ENCODE measurements at places on chromosomes 16 and 17.

GRCh38 chr16:25895380-25895779, 203.6 kb downstream of the HS3ST4 start:
- no peak for DNase-seq

- no peak for DNase-seq
Measured at GRCh38 chr17:74485841-74486240, 19.4 kb downstream of the CD300A start.

DNA sequence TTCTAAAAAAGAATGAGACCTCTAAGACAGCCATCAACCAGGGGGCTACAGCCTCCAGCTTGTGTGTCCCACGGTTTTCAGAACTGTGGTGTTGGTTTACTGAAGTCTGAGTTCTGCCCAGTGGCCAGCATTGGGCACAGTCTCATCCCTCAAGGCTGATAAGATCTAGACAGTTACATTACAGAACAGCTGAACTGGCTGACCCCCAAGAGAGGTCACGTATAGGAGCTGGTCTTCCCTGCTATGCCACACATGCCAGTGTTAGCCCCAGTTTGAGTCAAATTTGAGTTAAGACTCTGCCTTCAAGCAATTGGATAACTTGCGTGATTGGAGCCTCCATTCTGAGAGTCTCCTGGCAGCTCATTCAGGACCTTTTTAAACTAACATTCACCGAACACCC, 14.8 kb upstream of the NUP93 start:
- DNase-seq: no peak

DNA sequence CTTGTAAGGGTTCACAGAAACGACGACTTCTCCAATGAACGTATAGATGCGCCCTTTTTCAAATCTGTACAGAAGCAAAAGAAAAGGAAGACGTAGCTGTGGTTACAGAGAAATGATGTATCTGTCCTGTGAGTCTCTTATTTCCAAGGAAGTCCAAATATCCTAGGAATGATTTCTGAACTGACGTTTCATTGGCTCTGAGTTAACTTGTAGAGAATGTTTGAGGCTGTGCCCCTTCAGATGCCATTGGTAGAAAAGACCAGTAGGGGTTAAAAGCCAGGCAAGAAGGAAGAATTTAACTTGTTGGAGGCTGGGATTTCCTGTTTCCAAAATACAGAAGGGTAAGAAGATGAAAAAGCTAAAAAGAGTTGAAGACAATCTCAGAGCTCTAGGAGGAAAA, 96.2 kb downstream of the MYO1D start:
- no peak for DNase-seq

DNA sequence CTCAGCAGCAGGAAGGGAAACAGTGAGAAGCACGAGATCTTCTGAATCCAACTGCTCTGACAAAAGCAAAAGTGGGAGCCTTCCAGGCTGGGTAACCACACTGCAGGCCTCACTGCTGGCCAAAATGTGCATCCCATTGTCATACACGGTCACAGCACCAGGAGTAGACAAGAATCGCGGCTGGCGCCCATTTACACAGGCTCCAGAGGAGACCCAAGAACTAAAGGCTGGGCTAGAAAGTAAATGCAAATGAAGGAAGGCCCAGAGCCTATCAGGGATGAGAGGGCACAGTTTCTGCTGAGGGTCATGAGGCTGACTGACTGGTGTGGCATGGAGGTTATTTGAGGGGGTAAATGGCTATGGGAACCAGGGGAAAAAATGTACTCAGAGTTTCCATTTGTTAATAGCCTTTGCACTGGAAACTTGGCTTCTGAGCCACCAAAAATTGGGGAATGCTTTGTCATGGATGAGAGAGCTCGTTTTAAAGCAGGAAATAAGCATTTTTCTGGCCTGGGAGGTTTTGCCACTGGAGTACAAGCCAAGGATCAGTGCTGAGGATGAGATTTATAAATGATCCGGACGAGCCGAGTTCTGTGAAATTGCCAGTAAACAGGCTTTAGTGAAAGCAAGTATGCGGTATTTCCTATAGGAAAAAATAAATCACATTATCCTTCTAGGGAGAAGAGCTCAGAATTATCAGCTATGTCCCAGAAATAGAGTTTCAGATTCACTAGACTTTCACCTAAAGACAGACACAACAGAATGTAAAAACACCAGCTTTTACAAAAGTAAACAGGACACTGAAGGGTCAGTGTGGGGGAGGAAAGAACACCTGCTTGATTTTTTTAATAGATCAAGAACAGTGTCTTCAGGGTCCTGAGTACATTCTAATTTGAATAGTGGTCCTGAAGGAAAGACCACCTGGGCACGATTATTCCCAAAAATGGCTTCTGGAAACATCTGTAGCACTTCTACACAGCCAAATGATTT, 66.9 kb upstream of the GSG1L start:
- peak; percentile 23 for DNase-seq

DNA sequence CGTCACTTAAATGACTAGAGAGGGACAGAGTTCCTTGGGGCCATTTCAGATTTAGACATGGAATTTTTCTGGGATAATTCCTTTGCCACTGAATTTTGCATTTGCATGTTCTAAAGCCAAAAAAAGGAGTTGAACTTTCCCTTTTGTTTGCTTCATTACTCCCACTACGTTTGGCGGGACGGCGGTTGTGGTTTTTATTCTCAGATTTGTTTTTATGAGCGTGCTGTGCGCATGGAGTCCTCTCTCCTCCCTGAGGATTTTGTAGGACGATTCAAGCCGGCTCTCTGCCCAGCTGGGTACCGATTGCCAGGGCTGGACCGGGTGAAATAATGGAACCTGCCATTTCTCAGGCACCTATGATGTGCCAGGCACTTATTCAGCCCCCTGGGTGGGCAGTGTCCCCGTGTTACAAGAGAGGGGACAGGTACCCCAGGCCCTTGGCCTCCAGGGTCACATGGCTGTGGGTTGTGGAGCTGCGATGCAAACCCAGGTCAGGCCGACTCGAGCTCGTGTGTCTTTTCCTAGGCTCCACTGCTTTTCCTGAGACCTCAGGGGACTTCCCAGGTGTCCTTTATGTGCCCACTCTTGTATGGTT, 18.8 kb downstream of the CMIP start:
- DNase-seq: peak; percentile 48

DNA sequence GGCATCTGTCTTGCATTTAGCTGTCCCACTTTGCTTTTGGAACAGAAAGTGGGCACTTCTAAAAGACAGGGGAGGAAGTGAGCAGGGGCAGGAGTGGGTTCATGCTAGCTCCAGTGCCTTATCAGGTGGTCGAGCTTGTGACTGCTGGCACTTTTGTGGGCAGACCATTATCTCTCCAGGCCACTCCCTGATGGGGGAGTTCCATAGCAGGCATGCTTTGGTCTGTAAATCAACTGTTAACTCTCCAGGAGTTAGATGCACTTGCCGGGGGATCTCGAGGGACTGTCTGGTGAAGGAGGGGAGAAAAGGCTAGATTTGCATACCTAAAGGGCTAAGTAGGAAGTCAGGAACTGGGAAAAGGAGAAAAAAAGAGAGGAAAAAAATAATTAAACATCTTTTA, 9.3 kb upstream of the CARD14 start:
- no peak for DNase-seq

GRCh38 chr17:65495122-65496055, 66.1 kb downstream of the AXIN2 start:
- peak; percentile 33 for DNase-seq

- DNase-seq: no peak
Measured at GRCh38 chr17:66461343-66461995, 159.1 kb downstream of the PRKCA start.

DNA sequence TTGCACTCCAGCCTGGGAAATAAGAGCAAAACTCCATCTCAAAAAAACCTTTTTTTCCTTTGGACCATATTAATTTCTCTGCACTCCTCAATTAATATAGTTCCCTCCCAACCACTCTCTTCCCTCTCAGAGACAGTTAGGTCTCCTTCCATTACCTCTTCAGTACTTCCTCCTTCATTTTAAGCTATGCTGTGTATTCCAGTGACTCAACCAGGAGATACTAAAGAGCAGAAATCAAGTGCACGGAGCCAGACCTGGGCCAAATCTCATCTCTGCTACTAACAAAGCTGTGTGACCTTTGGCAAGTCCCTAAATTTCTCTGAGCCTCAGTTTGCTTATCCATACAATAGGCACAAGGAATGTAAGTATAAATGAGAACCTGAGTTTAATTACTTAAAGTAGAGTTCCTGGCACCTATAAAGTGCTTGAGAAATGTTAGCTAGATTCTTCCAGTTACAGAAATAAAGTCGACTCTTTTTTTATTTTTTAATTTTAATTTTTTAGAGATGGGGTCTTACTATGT, 8.5 kb downstream of the PECAM1 start:
- DNase-seq: no peak

DNA sequence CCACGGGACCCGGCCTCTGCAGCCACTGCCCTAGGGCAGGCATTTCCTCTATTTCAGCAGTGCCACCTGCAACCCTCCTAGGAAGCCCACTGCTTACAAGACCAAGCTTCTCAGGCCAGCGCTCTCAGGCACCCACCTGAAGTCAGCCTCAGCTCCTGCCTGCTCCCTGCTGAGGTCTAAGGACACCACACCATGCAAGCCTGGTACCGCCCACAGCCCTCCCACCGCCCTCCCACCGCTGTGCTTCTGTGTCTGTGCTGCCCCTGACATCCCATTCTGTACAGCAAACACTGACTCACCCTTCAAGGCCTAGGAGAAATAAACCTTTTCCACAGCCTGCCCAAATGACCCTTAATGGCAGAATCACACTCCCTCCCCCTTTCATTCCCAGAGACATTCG, 6.3 kb downstream of the CLUH start:
- DNase-seq: peak; percentile 78

GRCh38 chr16:30546115-30546514, 11.5 kb upstream of the ZNF747 start:
- no peak for DNase-seq

DNA sequence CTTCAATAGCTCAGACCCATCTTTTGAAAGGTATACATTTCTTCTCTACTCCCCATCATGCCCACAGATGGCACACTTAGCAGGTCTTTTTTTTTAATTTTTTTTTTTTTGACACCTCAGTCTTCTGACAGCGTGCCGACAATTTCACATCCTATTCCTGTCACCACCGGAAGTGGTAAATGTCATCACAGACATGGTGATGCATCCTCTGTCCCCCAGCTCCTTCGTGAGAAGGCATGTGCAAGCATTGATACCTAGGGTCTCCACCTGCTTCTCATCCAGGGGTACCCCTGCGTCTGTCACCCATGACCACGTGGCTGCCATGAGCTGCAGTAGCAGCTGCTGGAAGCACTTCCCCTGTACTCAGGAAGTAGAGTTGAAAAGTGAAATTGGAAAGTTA, 35.6 kb downstream of the ELAC2 start:
- no peak for DNase-seq

GRCh38 chr16:1674306-1674705, 3.8 kb upstream of the JPT2 start:
- DNase-seq: no peak

- no peak for DNase-seq
Measured at GRCh38 chr17:3685174-3685573, 10.8 kb downstream of the P2RX5 start.

- no peak for DNase-seq
Measured at GRCh38 chr17:8447799-8448198, 12.1 kb downstream of the NDEL1 start.

GRCh38 chr17:36683387-36683786, 82.0 kb downstream of the MRM1 start:
- DNase-seq: no peak

DNA sequence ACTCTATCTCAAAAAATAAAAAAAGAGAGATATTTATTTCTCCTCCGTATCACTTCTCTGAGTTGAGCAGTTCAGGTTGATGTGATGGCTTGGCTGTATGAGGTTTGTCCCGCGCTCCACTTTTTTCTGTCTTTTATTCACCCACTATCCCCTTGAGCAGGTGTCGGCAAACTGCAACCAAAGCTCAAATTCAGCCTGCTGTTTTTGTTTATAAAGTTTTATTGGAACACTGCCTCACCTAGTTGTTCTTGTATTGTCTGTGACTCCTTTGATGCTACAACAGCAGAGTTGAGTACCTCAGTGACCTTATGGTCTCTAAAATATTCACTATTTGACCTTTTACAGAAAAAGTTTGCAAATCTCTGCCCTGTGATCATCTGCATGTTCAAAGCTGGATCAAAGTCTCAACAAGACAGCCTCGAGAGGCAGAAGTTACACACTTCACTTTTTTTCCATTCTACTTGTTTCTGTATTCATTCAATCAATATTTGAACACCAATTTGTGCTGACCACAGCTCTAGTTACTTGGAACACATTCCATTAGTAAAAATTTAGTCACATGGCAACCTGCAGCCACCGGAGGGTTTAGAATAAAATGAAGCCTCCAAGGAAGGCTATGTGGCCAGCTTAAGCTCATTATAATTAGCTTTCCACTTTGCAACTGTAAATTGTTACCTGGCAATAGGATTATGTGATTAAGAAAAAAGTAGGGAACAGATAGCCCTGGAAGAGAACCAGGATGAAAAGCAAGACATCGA, 945.8 kb downstream of the KCNJ2 start:
- no peak for DNase-seq

GRCh38 chr16:3074860-3075522, 9.6 kb downstream of the IL32 start:
- no peak for DNase-seq

DNA sequence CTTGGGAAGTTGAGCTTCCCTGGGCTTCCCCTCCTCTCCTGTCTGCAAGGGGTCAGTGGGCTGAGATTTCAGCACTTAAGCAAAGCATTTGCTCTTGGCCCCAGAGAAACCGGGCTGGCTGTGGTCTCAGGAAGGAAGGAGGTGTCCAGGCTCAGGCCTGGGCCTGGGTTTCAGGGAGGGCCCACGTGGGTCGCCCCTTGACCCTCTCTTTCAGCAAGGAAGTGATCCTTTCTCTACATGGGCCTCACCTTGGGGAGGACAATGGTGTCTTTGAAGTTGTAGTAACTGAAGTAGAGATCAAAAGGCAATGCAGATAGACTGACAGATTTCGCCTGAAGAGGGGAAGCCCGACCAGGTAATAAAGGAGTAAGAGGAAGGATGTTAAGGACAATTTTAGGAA, 2.7 kb downstream of the NOD2 start:
- no peak for DNase-seq

DNA sequence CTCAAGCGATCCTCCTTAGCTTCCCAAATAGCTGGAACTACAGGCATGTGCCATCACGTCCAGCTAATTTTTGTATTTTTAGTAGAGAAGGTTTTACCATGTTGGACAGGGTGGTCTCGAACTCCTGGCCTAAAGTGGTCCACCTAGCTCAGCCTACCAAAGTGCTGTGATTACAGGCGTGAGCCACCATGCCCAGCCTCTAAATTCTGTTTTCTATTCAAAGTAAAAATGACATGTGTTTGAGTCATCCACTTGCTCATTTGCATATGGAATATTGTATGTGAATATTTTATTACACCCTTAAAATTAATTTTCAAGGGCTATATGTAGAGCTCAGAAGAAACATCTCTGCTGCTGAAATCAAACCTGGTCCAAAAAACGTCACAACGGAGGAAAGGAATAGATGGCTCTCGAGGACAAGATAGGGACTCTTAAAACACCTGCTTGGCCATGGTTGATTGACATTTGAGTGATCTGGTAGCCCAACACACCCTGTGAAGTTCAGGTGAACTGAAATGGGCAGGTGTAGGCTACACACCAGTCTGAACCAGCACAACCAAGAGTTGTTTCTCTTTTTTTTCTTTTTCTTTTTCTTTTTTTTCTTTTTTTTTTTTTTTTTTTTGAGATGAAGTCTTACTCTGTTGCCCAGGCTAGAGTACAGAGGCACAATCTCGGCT, 51.1 kb downstream of the SF3B3 start:
- DNase-seq: no peak

Measured in astrocyte of the hippocampus (primary cell).